Tongue (tissue), 3 donors: ENCODE measurements at places on chromosomes 11 and 22. TPM values are rescaled to one million over a fixed set of nuclear protein-coding genes. Genes with fewer than 3 reads are reported as not detected.

DNA sequence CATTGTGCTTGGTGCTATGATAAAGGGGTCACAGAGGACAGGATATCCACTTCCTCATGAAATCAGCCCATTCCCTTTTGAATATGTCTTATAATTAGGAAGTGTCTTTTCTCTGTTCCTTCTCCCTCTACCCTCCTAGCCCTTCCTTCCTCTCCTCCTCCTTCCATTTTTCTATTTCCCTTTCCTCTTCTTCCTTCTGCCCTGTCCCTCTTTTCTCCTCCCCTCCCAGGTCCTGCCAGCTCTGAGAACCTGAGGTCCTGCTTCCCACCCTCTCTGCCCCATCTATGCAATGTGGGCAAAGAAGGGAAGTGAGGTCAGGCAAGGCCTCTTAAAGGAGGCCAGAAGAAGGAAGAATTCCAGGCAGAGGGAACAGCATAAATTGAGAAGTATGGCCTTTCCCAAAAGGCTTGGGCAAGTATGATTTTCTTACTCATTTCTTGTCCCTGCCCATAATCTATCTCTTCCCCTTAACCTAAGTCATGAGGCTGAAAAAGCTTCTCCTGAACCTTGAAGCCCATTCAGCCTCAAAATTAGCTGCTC lies 7.7 kb upstream of the UBASH3B start:
- no peak for DNase-seq

DNA sequence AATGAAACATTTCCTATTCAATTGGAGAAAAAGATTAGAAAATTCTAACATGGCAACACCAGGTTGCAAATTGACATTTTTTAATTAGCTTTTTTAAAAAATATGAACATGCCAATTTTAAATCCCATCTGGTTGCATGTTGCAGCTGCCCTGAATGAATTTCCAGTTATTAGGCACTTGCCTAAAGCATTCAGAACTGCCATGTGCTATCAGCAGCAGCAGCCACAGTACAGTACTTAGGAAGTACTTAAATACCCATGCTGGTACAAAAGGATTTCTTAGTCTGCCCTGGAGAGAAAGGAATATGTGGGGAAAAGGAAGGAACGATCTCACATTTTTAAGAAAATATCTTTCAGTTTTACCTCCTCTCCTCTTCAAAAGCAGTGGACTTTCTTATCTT lies 46.2 kb downstream of the FAM168A start:
- peak; percentile 24 for DNase-seq

DNA sequence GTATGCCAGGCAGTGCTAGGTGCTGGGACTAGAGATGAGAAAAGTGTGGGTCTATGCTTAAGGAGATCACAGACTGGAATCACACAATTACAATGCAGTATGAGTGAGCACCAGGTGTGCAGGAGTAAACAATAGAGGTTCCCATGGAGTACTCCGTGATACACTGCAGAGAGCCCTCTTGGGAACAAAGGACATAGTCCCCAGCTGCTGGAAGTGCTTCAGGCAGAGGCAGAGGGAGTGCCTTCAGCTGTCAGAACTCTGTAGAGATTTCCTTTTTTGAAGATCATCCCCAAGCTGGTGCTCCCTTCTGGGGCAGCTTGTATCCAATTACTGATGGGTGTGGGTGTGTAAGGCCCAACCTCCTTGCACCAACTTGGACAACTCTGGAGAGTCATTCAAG lies 143.5 kb upstream of the PLET1 start:
- DNase-seq: peak; percentile 34

DNA sequence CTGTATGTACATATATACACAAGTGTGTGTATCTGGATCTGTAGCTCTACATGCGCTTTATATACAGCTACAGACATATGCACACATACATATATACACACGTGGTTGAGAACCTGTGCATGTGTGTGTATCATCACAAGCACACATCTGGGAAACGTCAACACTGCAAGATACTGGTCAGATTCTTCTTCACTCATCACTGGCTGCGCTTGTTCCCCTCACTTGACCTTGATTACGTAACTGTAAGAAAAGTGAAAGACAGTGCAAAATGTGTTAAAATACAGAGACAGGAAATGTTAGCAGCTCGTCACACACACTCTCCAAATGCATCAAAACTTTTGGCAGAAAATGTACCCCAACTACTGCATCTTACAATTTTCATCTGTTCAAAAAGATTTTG lies 51.9 kb upstream of the MN1 start:
- DNase-seq: no peak

Gene PHOX2A
- total RNA-seq: not detected

Gene TMA7B
- not detected for total RNA-seq

Gene KRTAP5-8
- total RNA-seq: not detected

- DNase-seq: peak; percentile 43
Observed at GRCh38 chr11:60951904-60952741, at the start of gene SLC15A3. Gene SLC15A3, minus strand, starts transcription at chr11:60952176. Its CDS starts 625 bp downstream, at chr11:60951551.

Gene AP1B1
- 34.7 TPM for total RNA-seq

Gene ABCG4
- 0.31 TPM for total RNA-seq

DNA sequence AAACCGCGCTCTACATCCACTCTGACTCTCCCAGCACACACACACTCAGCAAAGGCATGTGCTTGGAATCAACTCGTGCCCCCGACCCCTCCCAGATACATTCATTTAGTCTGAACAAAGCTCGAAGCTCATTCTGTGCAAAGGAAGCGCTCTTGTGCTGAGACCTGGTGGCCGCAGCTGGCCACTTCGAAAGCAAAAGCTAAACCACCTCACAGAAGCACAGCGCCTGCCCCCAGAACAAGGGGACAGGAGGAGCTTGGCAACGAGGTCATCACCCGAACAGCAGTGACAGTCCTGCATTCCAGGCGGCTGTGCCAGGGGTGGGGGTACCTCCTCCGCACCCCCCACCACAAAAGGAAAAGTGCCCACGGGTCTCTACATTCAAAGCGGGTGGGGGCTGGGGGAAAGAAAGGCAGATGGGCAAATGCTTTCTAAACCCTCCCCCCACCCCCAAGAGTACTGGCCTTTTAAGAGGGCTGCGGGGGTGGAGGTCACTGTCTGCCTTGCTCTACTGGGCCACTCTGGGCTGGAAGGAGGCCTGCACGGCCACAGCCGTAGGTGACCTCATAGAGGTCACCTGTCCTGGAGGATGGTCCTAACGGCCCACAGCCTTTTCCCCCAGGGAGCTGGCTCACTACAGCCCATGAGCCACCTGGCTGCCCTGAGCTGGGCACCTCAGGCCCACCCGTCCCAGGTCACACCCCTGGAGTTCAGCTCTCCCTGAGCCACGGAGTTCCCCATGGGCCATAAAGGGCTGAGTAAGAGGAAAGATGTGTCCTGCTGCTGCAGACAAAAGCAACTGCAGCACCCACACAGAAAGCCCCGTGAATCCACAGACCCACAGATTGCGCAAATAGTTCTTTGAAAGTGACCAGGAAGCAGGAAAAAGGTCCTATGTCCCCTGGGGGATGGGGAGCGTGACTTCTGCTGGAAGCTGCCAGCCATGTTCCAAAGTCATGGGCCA lies 21.3 kb downstream of the CBX7 start:
- peak; percentile 41 for DNase-seq

DNA sequence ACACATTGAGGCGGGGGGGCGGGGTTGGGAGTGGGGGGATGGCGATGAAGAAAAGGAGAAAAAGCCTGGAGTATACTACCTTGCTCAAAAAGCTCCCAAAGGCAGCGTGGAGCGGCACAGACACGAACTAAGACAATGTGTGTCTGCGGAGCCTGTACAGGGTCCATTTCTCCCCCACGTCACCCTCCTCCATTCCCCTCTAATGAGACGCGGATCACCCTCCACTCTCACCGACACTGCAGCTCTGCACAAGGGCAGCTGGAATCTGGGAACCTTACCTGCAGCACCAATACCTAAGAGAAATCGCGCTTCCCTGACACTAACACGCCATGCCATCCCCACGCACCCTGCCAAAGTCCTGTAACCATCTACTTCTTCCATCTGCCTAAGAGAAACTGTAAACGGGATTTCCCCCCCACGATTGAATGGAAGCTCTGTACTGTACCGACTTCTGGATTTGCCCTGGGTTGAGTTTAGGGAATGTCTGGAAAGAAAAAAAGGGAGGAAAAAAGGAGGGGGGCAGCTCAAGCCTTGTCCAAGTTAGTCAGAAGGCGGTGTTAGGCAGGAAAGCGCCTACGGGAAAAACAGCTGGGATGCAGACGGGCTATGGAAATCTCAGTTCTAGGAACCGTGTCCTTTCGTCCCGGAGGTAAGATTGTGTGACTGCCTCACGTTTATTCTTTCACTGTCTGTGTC lies 125.7 kb upstream of the C11orf58 start:
- peak; percentile 78 for DNase-seq

DNA sequence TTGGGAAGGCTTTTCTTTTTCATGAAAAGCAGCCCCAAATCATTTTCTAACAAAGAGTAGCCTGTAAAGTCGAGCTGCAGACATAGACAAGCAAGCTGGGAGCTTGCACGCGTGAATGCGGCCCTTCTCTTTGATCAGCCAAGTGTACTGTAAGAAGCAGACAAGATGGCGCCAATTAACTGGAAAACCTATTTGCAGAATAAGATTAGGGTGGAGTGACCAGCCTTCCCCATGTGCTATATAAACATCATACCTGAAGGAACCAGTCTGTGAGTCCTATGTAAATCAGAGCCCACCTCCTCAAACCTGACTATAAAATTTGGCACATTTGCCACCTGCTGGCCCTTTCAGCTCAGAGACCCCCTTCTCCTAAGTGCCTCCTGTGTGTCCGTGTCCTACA lies 982.7 kb downstream of the OPCML start:
- DNase-seq: no peak

DNA sequence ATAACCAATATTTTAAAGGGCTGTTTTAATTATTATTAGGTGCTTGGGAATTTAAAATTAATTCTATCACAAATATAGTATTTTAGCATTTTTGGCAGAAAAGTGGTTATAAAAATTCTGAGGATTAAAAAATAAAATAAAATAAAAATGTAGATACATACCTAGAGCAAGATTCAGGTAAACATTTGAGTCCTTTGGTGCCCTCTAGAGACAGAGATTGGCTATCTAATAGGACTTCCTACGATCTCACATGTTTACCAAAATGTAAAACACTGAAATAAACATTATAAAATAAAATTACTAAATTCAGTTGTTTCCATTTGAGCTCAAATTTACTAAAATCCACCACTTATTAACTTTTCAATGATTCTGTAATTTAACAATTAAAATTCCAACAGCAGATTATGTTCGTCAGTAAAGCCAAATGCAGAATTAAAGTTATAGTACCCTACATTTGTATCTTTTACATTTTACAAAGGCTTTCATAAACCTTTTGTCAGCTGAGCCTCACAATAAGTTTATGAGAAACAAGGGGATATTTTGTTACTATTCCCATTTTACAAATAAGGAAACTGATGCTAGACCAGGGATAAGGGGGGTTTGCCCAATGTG lies 27.7 kb downstream of the SLC36A4 start:
- DNase-seq: peak; percentile 46

DNA sequence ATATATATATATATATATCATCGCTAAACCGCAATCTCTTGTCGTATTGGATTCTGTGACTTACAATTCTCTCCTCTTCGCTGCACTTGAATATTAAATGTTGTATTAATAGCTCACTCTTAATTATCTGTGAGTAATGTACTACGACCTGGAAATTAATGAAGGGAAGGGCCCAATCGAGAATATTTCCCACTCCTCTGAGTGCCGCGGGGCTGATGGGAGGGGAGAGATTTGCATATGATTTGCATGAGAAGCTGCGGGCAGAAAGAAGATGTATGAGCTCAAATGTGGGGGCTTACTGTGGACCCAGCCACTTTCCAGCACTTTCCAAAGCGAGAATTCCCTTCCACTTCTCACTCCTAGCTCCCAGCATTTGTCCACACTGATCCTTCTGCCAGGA lies 141.2 kb downstream of the MN1 start:
- no peak for DNase-seq

DNA sequence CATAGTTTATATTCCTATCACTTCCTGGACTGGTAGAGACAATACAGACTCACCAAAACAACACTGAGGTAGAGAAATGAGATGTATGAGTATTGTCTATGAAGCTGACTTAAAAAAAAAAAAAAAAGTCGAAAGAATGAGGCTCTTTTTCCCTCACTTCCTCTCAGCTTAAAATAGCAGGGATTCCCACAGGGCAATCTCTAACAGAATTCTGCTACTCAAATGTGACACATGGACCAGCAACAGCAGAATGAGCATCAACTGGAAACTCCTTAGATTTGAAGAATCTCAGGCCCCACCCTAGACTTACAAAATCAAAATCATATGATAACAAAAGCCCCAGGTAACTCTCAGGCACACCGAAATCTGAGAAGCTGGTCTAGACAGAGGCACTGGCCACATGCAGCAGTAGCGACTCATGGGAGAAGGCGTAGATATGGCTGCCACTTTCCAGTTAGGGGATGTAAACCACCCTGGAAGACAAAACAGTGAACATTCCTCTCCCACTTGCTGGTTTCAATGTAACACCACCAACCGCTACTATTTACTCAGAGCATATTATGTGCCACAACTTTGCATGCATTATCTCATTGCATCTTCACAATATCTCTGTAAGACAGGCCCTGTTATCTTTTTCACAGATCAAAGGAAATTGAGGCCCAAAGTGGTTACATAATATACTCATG lies 128.0 kb downstream of the RBFOX2 start:
- no peak for DNase-seq

DNA sequence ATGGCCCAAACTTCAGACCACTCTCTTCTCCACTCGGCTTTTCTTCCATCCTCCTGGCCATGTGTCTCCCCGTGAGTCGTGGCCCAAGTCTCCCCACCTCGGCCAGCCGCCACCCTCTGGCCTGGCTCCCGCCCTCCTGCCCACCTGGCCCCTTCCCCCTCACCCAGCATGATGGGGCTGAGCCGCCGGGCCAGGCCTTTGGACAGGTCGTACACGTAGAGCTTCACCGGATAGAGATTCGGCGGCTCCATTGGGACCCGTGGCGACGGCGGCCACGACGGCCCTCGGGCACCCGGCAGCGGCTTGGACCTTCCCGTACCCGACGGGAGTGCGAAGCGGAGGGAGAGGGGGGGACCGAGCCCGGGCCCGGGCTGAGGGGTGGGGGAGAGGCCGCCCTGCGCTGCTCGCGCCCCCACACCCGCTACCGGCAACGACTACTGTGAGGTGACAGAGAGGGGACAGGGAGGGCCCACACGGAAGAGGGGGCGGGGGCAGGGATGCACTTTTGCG lies at the start of gene DESI1:
TSS of gene DESI1 (minus strand) at position 455 of the 510 bp plus-strand sequence. CDS start at position 251, 204 bp downstream.
- DNase-seq: no peak

- DNase-seq: peak; percentile 37
Observed at GRCh38 chr11:63769042-63769713, 603 bp upstream of the ZFTA start.

- DNase-seq: no peak
Observed at GRCh38 chr22:47328550-47329243, 566.2 kb downstream of the TBC1D22A start.

Gene UBE4A
- total RNA-seq: 34.8 TPM

- DNase-seq: no peak
Observed at GRCh38 chr11:59212744-59213631, at the start of gene MPEG1. Gene MPEG1, minus strand, starts transcription at chr11:59212927. Its CDS starts 62 bp downstream, at chr11:59212865.

- DNase-seq: no peak
Observed at GRCh38 chr22:37387793-37388192, 39.5 kb downstream of the ELFN2 start.
